NCI-H1105 treated with DMSO at 0.1 percent for 48 hours (cell line): ENCODE measurements at places on chromosomes 16 and 17.

DNA sequence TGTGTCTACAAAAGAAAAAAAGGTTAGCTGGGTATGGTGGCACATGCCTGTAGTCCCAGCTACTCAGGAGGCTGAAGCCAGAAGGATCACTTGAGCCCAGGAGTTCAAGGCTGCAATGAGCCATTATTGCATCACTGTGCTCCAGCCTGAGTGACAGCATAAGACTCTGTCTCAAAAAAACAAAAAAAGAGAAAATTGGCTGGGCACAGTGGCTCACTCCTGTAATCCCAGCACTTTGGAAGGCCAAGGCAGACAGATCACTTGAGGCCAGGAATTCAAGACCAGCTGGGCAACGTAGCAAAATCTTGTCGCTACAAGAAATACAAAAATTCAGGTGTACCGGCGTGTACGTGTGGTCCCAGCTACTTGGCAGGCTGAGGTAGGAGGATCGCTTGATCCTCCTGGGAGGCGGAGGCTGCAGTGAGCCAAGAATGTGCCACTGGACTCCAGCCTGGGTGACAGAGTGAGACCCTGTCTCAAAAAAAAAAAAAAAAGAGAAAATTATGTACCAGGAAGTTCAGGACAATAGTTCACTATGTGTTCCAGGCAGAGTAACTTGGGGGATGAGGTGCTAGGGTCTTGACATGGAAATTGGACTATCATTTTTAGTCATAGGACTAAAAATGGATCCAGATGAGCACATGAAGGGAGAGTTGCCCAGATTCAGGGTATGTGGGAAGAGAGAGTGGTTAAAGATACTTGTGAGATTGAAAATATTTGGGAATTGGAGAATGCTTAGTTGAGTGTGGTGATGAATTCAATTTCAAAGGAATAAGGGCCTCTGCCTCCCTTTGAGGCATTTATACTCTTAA, 11.0 kb downstream of the ALDH3A2 start:
- no peak for DNase-seq

DNA sequence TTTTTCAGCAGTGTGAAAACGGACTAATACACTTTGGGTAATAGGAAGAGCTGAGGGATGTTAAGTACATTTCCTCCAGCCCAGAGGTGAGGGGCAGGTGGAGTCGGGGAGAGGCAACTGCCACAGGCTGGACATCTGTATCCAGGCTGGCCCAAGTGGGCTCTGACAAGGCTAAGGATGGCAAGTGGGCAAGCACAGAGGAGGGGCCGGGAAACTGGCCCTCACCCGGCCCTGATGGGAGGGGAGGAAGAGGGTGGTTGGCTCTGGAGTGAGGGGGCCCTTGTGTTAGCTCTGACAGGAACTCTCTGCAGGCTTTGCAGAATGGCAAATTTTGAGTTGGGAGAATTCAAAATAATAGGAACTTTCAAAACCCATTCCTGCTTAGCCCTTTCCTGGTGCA, 251.0 kb upstream of the TNRC6C start:
- DNase-seq = no peak

DNA sequence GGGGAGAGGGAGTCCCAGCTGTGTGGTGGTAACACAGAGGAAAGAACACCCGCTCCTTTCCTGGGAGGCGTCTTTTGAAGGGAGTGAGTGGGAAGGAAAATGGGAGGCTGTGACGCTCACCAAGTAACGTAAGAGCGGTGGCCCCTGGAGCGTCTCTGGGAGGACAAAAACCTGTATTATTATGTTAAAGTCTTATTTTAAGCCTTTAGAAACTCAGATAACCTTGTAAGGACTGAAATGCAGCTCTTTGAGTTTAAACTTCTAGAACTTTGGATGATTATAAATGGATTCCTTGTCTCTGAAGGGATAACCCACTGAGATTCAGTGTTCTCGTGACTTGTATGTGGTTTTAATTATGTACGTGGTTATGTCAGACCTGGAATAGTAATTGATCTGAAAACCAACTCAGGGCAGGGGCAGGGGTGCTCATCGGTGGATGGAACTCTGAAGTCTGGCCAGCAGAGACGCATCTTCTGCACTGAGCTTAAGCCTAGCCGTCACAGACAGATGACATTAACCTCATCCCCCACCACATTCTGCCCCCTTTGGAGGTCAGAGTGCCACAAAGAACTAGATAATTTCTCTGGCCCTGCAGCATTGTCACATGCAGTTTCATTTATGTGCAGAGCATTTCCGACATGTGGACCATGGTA, 41.8 kb upstream of the SLC12A3 start:
- no peak for DNase-seq

DNA sequence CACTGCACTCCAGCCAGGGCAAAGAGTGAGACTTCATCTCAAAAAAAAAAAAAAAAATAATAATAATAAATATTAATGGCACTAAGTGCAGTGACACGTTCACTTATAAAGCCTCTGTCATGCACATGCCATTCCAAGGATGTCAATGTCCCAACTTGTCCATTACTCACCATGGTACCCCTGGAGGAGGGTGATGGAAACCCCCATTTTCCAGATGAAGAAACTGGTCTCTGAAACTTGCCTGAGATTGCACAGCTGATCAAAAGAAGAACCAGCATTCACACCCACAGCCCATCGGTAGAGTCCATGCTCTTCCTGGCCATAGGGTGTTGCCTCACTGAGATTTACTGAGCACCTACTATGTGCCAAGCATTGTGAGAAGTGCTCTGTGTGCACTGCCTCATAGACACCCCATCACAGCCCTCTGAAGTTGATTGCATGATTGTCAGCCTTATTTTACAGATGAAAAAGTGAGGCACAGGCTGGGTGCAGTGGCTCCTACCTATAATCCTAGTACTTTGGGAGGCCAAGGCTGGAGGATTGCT, 123.7 kb downstream of the ABCC1 start:
- no peak for DNase-seq

DNA sequence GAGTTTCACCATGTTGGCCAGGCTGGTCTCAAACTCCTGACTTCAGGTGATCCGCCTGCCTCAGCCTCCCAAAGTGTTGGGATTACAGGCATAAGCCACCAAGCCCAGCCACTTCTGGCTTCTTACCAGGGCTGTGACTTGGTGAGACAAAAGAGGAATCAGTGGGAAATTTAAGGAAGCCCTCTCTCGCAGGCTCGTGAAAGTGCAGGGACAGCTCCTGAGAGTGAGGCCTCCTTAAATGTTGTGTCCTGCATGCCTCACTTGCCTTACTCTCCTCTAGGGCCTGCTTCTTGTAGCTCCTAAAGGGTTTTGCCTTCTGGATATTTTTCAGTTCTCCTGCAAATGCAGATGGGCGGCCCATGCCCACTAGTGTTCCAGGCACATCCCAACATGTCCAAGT, 5.2 kb downstream of the AHSP start:
- DNase-seq = no peak

- DNase-seq = no peak
Observed at GRCh38 chr16:61940611-61941010, 95.6 kb downstream of the CDH8 start.

DNA sequence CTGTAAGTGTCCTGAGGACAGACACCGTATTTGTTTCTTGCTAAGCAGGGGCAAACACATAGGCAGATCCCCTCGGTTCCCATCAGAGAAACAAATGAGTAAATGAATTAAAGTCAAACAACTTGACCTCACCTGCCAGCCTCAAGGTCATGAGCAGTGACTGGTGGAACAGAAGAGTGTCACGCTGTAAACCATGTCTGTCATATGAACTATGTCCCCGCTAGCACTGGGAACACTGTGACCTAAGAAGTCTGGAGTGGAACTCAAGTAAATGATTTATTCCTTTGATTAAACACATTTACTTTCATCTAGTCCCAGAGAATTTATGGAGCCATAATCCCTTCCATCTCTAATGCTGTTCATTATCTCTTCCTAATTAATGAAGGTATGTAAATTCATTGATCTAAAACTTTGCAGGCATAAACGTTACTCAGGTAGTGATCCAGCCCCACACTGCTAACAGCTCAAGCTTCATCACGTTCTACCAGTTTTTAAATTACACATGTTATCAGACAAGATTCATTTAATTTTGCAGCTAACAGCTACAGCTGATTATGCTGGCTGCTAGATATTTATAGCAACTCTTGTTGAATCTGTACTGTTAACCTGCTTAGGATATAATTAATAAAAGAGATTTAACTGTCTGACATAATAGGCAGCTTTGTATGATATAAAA, 38.7 kb downstream of the CPPED1 start:
- no peak for DNase-seq

DNA sequence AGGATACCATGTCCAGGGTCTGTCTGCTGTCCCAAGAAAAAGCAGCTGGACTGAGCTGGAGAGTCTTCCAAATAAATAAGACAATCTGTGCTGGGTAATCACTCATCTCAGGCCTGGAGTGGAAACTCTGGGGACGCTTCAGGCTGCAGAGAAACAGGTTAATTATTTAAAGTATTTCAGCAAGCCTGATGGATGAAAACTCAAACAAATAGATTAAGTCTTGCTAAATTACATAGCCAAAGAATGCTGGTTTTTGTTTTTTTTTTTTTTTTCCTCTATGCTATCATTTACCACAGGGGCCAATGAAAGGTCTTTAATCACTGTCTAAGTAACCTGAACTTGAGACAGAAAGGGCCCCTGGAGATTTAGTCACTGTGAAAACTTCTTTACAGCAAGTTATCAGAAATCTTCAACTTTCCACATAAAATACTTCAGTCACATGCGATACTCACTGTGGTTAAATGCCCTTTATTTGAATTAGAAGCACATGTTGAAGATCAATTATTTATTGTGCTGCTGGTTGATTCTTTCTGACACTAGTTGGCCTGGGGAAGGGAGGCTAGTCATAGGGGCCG, 31.0 kb upstream of the KCNJ2 start:
- DNase-seq = no peak

GRCh38 chr16:85715169-85716021, 26.6 kb upstream of the GINS2 start:
- peak; percentile 94 for DNase-seq

GRCh38 chr16:74064120-74064735, 232.4 kb upstream of the PSMD7 start:
- no peak for DNase-seq

- no peak for DNase-seq
Observed at GRCh38 chr17:49835472-49835871, 12.4 kb downstream of the TAC4 start.

DNA sequence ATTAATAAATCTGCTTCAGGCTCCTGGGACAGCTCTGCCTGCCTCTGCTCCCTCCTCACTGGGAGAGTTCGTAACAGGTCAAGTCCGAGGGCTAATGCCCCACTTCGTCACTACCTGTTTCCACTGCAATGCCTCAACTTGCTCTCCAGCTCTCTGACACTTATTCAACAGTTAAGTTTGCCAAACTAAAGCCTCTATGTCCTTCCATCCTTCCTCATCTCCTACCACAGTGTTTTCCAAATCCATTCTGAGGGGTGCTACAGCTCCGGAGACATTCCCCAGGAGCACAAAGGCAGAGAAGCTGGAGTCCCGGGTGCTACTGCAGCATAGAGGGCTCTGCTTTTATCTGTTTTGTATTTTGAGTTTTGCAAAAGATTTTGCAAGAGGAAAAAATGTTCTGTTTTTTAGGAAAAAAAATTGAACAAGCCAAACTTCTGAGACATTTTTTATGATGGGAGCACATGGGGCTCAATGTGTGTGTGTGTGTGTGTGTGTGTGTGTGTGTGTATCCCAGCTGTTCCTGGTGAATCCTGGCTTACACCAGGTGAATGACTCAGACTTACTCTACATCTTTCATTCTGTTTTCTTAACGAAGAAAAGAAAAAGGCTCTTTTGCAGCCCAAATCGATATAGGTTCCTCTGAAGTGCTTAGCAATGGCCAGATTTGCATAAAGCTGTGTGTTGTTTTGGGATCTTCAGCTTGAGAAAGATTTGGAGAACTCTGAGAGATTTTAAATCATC, 46.1 kb upstream of the MYOCD start:
- DNase-seq = no peak

GRCh38 chr17:38354466-38354865, 2.8 kb downstream of the SOCS7 start:
- no peak for DNase-seq

GRCh38 chr16:29720703-29721102, 25.1 kb downstream of the C16orf54 start:
- DNase-seq = no peak

DNA sequence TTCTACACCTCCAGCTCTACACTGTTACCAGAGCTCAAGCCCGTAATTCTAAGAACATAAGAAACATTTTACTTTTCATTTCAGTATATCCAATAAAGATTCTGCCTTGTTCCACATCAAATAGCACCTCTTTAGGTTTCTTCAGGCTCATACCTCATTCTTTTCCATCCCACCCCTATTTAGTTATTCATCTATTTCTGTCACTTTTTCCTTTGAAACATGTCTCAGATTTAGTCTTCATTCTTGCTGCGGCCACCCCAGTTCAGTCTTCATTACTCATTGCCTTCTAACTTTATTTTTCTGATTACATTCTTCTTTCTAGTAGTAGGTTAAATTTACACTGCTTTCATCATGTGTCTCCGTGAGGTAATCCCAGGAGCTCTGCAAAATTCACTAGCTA, 33.5 kb downstream of the PPM1E start:
- no peak for DNase-seq

GRCh38 chr17:77697480-77698400, 260.8 kb upstream of the TNRC6C start:
- no peak for DNase-seq

DNA sequence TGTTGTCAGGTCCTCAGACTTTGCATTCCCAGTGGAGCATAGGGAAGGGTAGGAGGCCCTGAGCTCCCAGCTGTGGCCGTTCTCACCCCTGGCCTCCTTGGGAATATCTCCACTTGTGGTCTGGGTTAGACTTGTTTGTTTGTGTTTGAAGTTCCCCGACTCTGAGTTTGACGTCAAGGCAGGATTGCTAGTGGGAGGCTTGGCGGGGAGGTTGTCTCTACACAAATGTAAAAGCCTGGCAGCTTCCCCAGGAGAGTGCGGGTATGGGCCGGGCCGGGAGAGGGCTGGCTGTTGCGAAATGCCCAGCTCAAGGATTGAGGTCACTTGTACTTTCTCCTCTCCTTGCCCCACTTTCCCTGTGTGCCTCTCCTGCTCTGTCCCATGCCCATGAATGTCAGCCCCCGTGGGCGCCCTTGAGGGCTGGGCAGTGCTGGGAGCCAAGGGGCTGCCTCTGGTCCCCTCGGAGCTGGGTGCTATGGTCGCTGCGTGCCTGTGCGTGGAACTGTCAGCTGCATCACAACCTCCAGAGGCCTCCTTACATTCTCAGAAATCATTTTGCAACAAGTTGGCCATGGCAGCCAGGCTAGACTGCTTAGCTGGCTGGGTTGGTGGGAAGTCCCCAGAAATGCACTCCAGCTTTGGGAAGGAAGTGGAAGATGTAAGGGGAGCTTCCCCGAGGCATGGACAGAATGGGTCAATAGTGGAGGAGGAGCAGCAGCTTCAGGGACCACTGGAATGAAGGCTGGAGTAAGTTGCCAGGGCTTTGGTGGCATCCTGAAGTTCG, 84.3 kb downstream of the KSR1 start:
- no peak for DNase-seq

GRCh38 chr16:1912215-1912543, 6.0 kb downstream of the HS3ST6 start:
- no peak for DNase-seq

- DNase-seq = peak; percentile 37
Observed at GRCh38 chr17:48995974-48996721, 1.0 kb upstream of the IGF2BP1 start.

- no peak for DNase-seq
Observed at GRCh38 chr17:61813211-61813610, 50.1 kb downstream of the BRIP1 start.
